ENCODE measurements at places on chromosomes 3 and 15.

DNA sequence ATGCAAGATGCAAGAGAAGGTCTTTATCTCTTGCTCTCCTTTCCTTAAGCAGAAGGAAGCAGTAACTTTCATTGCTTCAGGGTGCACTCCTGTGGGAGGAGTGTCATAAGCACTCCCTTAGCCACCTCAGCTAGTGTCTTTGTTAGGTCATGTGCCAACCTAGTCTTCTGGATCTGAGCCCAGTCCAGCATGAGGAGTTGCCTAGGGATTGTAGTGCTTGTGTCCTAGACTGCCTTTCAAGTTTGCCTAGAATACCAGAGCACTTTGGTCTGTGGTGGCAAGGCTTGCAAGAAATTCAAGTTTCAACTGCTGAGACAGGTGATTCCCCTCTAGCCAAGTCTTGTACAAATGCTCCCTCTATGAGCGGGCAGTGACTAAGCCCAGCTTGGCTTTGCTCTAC, 633.6 kb downstream of the ZNF385D start:
- no peak for DNase-seq

DNA sequence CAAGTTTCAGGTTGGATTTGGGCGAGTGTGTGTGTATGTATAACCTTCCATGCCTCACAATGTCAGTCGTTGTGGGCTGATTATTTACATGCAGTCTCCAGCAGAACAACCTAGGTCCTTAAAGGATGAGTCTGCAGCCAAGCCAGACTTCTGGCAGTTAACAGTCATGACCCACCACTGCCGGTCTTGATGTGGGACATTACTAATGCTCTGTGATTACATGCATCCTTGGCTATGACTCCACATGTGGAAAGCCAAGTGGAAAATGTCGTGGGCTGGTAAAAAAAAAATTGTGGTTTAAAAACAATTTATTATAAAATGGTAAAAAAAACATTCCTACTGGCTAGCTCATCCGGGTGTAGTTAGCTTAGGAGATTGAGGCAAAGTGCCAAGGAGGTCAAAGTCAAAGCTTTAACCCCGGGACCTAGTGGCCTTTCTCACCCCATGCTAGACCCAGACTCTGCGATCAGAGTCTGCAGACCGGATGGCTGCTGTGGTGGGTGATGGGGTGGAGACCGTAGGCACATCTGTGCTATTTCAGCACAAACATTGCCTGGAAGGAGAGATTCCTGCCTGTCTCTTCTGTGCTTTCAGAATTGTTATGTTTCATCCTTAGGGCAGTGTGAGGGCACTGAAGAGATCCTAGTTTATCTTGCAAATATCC, 6.8 kb downstream of the RARRES1 start:
- peak; percentile 97 for DNase-seq

DNA sequence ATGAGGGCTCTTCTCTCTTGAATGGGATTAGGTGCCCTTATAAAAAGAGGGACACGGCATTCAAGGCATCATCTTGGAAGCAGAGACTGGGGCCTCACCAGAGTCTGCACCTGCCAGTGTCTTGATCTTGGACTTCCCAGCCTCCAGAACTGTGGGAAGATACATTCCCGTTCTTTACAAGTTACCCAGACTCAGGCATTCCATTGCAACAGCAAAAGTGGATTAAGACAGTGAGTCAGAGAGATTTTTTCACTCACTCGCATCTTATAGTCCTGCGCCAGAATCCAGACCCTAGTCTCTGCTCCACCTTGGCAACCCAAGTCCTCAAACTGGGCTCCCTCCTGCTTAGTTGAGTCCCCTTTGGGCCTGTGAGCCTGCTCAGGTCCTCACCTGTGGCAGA, 2.7 kb downstream of the LCTL start:
- DNase-seq, result peak; percentile 21

DNA sequence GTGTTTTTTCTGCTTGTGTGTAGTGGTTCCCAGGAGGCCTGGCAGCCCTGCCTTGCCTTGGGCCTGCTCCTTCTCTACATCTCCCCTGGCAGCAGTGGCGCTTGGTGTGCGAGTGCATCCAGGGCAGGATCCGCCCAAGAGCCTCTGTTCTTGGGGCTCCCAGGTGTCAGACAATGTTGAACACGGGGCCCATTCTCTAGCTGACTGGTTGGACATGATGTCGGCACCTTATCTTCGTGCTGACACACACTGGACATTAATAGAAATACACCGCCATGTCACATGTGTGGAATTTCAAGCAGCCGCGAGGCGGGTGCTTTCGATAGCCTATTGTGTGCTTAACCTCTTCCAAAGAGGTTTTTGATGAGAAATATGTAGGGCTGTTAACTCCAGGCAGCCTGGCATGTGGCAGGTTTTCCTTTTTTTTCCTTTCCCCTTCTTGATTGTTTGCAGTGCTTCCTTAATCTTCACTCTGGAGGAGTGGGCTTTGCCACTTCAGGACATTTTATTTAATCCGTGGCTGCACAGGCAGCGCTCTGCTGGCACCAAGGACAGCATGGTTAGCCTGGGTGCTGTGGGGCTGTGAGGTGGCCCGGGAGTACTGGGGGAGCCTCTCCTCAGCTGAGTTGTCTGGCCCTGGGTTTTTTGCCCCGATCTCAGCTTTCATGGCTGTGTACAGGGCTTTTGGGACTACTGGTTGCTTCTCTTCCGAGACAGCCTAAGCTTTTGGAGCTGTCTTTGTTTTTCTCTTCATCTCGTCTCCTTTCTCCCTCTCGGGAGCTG, 42.5 kb downstream of the CHCHD6 start:
- DNase-seq, result peak; percentile 63

- DNase-seq, result no peak
Measured at GRCh38 chr15:92805080-92805690, 94.9 kb upstream of the CHD2 start.
